Activated T-helper 2 cell treated with anti-CD3 and anti-CD28 coated beads, Interferon-gamma antibody, Interleukin-2, Interleukin-4, amounts not matched to agents 10 μg/mL and 5 μg/mL and 100 μg/mL, durations not matched to agents 14 hours and 24 hours and 36 hours (primary cell): ENCODE measurements at places on chromosomes 7 and 10.

DNA sequence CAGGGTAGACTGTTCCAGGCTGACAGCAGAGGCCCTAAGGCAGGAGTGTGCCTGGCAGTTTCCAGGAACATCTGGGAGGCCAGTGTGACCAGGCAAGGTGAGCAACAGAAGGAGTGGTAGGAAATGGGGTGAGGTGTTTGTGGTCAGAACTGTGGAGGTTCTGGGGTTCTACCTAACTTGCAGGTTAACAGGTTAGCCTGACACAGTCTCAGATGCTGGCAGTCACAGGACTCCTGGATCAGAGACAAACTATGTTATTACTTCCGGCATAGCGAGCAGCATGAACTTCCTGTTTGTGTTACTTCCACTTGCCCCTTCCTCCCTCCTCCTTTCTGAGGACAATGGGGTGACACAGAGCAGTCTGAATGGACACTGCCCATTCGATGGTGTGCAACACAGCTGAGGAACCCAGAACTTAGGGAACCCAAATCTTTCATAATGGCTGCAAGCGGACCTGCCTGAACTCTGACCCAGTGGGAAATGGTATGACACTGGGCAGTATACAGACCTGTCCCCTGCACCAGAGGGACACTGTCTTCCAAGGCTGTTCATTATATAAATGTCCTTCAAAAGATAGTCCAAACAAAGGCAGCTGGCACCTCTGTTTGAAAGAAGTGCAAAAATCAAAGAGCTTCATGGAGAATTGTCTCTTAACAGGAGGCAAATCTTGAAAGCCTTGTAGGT lies 3.9 kb upstream of the SAR1A start:
- DNase-seq, result no peak

GRCh38 chr7:123622660-123623386 lies 21.2 kb downstream of the ASB15 start:
- no peak for DNase-seq

DNA sequence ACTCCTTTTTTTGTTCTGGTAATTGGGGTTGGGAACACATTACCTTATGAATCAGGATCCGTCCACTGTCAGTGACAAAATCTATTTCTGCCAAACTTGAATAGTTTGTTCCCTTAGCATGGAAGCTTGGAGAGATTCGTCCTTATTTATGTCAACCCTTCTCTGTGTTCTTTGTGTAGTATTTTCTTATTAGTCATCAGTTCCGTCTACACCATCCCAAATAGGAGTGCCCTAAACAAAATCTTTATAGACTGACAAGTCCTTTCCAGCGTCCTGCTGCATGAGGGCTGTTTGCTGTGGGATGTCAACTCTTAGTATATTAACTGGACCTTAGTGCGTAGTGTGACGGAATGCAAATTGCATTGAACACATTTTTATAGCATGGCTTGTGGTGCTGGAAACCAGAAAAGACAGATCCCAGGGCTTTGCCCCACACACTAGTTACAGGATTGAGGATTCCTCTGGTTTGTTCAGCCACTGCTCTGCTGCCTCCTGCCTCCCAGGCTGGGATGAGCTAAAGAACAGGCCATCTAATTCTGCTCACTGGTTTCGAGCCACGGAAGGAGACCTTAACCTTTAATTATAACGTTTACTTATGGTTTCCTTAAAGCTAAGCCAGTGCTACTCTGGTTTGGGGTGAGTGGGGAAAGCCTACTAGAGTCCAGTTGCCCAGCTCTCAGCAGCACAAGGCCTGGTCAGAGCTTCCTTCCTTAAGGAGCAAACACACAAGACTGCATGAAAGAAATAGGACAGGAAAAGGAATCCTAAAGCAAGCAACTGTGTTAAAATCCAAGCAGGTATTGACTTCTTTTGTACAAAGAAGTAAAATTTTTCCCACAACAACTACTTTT lies 194.4 kb downstream of the CCSER2 start:
- DNase-seq, result no peak

GRCh38 chr7:107932805-107933204 lies 41.8 kb downstream of the DLD start:
- DNase-seq, result no peak

DNA sequence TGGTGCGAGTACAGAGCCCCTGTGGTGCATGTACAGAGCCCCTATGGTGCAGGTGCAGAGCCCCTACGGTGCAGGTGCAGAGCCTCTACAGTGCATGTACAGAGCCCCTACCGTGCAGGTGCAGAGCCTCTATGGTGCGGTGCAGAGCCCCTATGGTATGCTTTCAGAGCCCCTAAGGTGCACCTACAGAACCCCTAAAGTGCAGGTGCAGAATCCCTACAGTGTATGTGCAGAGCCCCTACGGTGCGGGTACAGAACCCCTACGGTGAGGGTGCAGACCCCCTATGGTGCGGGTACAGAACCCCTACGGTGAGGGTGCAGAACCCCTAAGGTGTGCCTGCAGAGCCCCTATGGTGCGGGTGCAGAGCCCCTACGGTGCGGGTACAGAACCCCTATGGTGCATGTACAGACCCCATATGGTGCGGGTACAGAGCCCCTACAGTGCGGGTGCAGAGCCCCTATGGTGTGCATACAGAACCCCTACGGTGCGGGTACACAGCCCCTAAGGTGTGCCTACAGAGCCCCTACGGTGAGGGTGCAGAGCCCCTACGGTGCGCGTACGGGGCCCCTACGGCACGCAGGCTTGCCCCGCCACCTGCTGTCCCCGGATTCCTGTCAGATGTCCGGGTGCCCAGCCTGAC lies 53.5 kb downstream of the MGMT start:
- no peak for DNase-seq

DNA sequence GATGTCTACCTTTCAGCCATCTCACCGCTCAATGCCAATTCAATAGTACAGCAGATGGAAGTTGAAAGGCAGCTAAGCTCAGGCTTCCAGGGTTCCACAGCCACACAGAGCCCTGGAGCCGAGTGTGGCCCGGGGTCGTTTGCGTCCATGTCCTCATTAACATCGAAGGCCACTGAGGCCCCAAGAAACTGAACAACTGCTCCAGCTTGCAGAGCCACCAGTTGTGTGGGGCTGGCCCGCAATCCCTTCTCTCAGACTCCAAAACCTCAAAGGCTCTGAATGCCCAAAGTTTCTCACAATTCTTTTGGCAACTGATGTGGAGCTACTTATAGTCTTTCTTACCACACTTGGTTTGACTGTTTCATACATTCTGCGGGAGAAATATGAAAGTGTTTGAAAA lies 31.1 kb downstream of the NOD1 start:
- DNase-seq, result no peak

DNA sequence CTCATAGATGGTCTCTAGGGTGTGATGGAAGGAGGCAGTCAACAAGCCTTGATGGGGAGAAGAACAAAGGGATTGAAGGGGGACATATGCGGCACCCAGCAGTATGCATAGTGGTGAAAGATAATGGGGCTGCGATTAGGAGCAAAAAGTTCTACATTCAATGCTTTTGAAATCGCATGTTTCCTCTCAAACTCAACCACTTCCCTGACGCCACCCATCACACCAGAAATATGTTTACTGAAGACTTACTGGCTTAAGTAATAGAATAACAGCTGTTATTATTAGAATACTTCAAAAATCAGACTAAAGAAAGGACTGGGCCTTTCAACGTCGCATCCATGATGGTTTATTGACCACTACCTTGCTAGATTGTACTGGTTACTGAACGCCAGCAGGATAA lies 31.5 kb downstream of the MKRN1 start:
- no peak for DNase-seq

DNA sequence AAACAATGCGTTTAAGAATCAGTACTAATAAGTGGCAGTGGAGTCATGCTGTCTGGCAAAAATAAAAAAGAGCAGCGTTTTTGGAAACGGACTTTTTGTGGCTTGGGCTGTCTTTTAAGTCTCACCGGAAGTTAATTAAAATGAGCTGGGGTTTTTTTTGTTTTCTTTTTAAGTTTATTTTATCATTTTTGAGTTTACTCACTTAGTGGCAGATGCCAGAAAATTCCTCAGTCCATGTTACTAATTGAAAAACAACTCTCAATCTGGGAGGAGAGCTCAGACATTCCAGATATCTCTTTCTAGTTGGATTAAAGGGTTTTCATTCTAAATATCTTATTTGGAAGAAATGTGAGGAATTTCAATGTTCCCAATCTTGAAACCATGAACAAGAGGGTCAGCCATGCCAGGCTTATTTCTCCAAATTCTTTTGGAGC lies 133.8 kb upstream of the AGR3 start:
- no peak for DNase-seq

GRCh38 chr10:132407846-132408278 lies 10.9 kb downstream of the PWWP2B start:
- DNase-seq, result no peak

- no peak for DNase-seq
Observed at GRCh38 chr7:113125728-113126127, 7.4 kb upstream of the SMIM30 start.

DNA sequence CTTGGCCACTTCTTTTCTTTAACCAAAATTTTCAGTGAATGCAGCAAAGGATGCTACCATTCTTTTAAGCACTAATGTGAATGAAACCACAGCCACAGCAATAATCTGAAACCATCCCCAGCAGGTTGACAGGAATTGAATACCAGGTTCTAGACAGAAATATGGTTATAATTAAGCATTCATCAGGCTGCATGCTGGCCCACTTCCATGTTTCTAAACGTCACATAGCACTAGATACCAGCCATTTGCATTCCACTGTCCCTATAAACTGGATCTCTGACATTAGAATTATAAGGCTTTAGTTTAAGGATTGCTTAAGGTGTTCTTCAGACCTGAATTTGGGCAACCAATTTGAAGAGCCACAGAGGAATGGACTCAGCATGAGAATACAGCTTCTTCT lies 340.8 kb upstream of the KLF6 start:
- DNase-seq, result no peak

DNA sequence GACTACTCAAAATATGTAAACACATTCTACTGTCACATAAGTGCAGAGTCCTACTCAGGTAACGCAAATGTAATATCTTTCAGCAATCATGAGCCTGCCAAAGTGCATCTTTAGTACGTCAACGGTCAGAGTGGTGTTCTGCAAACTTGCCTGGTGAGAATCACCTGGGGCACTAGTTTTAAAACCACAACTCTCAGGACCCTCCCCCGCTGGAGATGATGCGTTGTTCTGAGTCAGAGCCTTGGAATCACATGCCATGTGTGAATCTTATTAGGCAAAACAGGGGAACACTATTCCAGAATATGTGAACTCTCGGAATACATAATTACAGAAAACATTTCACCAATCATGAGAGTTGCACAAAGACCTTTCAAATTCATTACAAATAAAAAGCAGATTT lies 115.7 kb downstream of the TPK1 start:
- no peak for DNase-seq

- no peak for DNase-seq
Observed at GRCh38 chr7:83143107-83143506, 19.6 kb downstream of the PCLO start.

DNA sequence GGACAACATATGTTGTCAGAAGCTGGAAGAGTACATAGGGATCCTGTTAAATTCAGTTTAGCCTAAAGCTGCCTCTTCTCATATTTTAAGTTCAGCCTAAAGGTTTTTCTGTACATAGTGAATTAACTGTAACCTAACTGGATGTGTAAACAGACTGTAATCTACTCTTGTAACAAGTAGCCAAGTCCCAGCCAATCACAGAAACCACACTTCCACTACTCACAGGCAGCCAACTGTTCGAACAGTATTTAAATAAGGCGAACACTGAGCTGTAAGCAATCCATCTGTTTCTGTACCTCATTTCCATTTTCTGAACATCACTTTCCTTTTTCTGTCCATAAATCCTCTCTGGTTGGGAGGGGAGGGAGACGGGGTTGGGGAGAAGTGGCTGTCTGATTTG lies 15.0 kb upstream of the STN1 start:
- no peak for DNase-seq

- no peak for DNase-seq
Observed at GRCh38 chr7:55036950-55037736, 18.3 kb downstream of the EGFR start.

DNA sequence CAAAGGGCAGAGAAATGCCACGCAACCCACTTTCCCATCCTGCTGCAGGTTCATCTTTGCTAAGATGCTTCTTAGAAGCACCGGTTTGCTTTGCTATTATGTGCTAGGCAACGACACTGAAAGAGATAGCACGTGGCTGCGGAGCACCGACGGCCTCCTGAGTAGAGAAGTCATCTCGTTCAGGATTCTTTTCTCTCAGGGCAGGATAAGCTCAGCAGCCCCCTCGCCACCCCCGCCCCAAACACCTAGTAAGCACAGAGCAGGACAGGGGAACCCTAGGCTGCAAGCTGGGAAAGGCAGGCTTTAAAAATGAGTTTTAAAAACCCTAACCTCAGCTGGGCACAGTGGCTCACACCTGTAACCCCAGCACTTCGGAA lies 15.0 kb downstream of the ASB13 start:
- no peak for DNase-seq
